Spleen (tissue), 13 donors: ENCODE measurements at places on chromosomes 7 and 10.

DNA sequence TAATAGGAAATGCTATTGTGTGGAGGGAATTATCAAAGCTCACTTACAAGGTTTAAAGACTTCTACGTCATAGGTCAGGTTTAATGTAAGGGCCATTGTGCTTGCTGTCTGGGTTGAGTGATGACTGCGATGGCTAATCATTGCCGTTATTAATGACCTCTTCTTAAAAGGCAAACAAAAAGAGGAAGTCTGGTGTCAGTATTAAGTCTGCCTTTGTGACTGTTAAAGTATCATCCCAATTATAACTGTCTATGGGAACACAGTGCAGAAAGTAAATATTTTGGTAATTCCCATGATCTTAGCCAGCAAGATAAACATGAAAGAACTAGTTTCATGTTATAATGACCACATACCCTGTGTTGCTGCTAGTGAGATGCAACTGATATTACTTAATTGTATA lies 382.4 kb downstream of the BBS9 start:
- no peak for DNase-seq
- no peak overlapping the region for H3K4me3 ChIP-seq
- H3K27ac ChIP-seq: no peak overlapping the region

DNA sequence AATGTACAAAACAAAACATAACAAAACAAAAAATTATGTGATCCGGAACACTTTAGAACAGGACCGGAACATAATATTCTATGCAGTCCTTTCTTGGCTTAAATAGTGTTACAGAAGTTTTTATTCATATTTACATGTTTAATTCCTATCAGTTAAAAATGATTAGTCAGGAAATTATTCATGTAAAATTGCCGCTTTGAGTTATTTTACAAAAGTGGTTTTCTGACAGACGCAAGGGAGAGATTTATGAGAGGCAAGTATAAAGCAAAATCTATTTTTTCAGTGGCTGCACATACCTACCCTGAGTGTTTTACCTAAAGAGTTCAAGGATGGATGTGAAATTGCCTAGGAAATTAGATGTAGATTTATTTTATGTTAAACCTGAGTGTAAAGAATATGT lies 230.7 kb upstream of the DKK1 start:
- H3K36me3 ChIP-seq: no peaks in the 10 kb centered on the region
- no peaks in the 10 kb centered on the region for H3K4me1 ChIP-seq
- H3K4me3 ChIP-seq: no peak overlapping the region
- no peak for DNase-seq
- H3K27ac ChIP-seq: no peak overlapping the region

- no peaks in the 10 kb centered on the region for H3K27me3 ChIP-seq
- H3K4me3 ChIP-seq: no peak overlapping the region
- no peaks in the 10 kb centered on the region for H3K4me1 ChIP-seq
- H3K27ac ChIP-seq: no peak overlapping the region
- DNase-seq: no peak
Measured at GRCh38 chr10:95031656-95032055, 37.6 kb downstream of the CYP2C8 start.

DNA sequence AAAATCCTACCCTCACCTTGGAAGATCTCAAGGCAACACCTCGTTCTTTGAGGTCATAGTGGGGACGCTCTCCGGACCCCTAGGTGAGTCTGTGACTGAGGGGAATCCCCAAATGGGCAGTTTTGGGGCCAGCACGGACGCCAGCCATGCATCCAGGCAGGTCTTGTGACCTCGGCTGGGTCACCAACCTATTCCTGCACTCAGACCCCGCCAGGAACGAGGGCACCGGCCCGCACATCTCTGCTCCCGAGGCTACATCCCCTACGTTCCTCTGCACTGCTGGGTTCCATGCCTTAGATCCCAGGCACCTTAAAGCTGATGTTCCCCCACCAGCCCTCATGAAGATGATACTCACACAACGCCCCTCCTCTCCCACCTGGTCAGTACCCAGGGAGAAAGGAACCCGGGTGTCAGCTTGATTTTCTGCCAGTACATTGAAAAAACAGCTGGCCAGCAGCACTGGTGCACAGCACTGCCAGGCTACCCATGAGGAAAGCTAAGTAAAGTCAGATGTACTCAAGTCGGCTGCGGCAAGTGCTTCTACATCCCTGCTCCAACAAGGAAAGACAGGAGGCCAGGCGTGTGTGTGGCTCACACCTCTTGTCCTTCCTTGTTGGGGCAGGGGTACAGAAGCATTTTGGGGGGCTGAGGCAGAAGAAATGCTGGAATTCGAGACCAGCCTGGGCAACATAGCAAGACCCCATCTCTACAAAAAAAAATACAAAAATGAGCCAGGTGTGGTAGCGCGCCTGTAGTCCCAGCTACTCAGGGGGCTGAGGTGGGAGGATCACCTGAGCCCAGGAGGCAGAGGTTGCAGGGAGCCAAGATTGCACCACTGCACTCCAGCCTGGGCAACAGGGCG lies 48.1 kb downstream of the DIP2C start:
- H3K36me3 ChIP-seq: no peaks in the 10 kb centered on the region
- H3K4me1 ChIP-seq: no peaks in the 10 kb centered on the region
- no peak overlapping the region for H3K4me3 ChIP-seq
- no peak overlapping the region for H3K27ac ChIP-seq
- no peaks in the 10 kb centered on the region for H3K27me3 ChIP-seq

DNA sequence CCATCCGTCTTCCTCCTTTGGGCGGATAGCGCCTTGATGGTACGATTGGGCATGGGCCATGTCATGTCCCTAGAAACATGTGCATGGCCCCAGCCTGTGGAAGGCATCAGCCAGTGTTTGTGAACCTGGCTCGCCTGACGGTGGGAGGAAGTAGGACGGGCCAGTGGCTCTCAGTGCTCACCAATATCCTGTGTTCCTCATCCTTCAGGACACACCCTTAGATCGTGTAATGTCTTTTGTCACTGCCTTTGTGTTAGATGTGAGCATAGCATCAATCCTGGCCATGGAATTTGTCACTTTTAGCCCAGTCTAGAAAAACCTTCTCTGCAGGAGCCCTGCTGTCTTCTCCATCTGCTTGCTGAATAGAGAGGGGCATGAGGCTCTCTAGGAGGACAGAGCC lies 77.6 kb downstream of the PFKFB3 start:
- no peak overlapping the region for H3K4me3 ChIP-seq
- no peaks in the 10 kb centered on the region for H3K27me3 ChIP-seq
- H3K4me1 ChIP-seq: peaks cover 4% of the 10 kb centered on the region
- H3K36me3 ChIP-seq: no peaks in the 10 kb centered on the region
- H3K27ac ChIP-seq: no peak overlapping the region

- peak; percentile 71 for DNase-seq
- H3K27ac ChIP-seq: no peak overlapping the region
- H3K4me1 ChIP-seq: peaks cover 20% of the 10 kb centered on the region
Measured at GRCh38 chr7:2006921-2007381, 225.8 kb downstream of the MAD1L1 start.

DNA sequence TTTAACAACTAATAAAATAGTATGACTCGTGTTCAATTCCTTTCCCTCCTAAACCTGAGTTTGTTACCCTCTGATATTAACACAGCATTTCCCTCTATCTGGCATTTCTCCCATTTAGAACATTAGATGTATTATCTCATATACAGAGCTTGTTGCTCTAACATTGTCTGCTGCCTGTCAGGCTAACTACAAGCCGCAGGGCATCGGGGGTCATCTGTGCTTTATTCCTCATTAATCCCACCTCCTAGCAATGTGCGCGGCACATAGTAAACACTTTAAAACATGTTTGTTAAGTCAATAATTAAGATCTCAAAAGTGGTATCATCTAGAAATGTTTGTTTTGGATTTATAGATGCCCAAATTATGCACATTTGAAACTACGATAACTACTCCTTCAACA lies 52.9 kb upstream of the NEBL start:
- no peaks in the 10 kb centered on the region for H3K27me3 ChIP-seq
- H3K27ac ChIP-seq: no peak overlapping the region
- H3K4me1 ChIP-seq: no peaks in the 10 kb centered on the region
- H3K36me3 ChIP-seq: no peaks in the 10 kb centered on the region
- no peak overlapping the region for H3K4me3 ChIP-seq
- DNase-seq: no peak

GRCh38 chr7:37686556-37687345 lies 3.2 kb downstream of the GPR141 start:
- H3K27me3 ChIP-seq: peaks cover 34% of the 10 kb centered on the region
- peak overlapping the region; percentile 72 for H3K27ac ChIP-seq
- H3K4me1 ChIP-seq: peaks cover 36% of the 10 kb centered on the region
- no peaks in the 10 kb centered on the region for H3K36me3 ChIP-seq
- DNase-seq: no peak

- no peak overlapping the region for H3K4me3 ChIP-seq
- H3K4me1 ChIP-seq: no peaks in the 10 kb centered on the region
- DNase-seq: no peak
- H3K36me3 ChIP-seq: no peaks in the 10 kb centered on the region
Measured at GRCh38 chr7:19284596-19285300, 139.5 kb upstream of the FERD3L start.

- DNase-seq: no peak
- no peak overlapping the region for H3K4me3 ChIP-seq
- no peaks in the 10 kb centered on the region for H3K27me3 ChIP-seq
- H3K4me1 ChIP-seq: no peaks in the 10 kb centered on the region
- no peaks in the 10 kb centered on the region for H3K36me3 ChIP-seq
- H3K27ac ChIP-seq: no peak overlapping the region
Measured at GRCh38 chr7:85695533-85695932, 508.7 kb upstream of the SEMA3D start.

GRCh38 chr7:147878912-147879661 lies 711.5 kb upstream of the C7orf33 start:
- no peak overlapping the region for H3K4me3 ChIP-seq
- no peak overlapping the region for H3K27ac ChIP-seq
- H3K4me1 ChIP-seq: no peaks in the 10 kb centered on the region
- H3K27me3 ChIP-seq: no peaks in the 10 kb centered on the region
- DNase-seq: no peak

GRCh38 chr10:86027346-86027745 lies 339.2 kb downstream of the GRID1 start:
- H3K27ac ChIP-seq: no peak overlapping the region
- H3K4me3 ChIP-seq: no peak overlapping the region
- no peaks in the 10 kb centered on the region for H3K36me3 ChIP-seq
- peaks cover 65% of the 10 kb centered on the region for H3K27me3 ChIP-seq

GRCh38 chr10:119279441-119279840 lies 72.1 kb downstream of the GRK5 start:
- H3K4me3 ChIP-seq: no peak overlapping the region
- H3K27me3 ChIP-seq: no peaks in the 10 kb centered on the region
- H3K27ac ChIP-seq: no peak overlapping the region
- H3K4me1 ChIP-seq: peaks cover 83% of the 10 kb centered on the region

DNA sequence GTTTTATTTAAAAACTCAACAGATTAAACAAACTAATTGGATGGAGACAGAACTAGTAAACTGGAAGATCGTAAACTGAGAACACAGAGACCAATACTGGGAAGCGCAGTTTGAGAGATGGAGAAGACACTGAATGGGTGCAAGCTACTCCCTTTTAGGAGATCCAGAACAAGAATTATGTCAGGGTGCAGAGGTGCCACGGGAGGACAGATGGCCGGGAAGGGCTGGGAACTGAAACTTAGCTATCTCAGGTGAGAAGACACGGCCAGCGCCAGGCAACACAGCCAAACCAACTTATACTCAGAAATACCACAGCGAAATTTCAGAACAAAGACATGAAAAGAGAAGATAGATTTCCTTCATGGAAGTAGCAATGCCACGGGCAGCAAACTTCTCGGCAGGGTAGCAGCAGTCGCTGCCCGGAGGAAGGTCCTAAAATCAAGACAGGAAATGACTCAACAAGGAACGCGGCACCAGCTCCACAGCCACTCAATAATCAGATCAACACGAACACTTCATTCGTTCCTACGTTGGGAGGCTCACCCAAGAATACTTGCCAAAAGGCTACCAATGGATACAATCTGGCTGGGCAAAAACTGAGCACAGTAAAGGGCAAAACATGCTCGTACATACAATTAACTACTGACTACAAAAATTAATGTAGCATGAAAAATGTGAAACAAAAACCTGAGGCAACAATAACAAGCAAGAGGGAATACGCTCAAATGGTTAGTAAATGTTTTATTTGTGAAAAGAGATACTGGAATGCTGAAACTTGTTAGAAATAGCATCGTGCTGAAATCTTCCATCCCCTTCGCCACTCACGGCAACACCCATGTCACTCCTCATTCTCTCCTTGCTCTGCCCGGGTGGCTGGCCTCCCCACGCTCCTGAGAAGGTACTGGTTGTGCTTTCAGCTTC lies 2.2 kb upstream of the LRRC27 start:
- H3K4me1 ChIP-seq: peaks cover 47% of the 10 kb centered on the region
- H3K36me3 ChIP-seq: peaks cover 3% of the 10 kb centered on the region
- DNase-seq: peak; percentile 80
- no peaks in the 10 kb centered on the region for H3K27me3 ChIP-seq
- H3K4me3 ChIP-seq: peak overlapping the region; percentile 84

- peak; percentile 57 for DNase-seq
- no peaks in the 10 kb centered on the region for H3K4me1 ChIP-seq
Measured at GRCh38 chr10:131832056-131832685, 68.6 kb upstream of the PPP2R2D start.

GRCh38 chr7:15764010-15764409 lies 77.5 kb upstream of the MEOX2 start:
- no peak overlapping the region for H3K4me3 ChIP-seq
- no peaks in the 10 kb centered on the region for H3K27me3 ChIP-seq
- H3K4me1 ChIP-seq: no peaks in the 10 kb centered on the region
- no peak overlapping the region for H3K27ac ChIP-seq
- no peak for DNase-seq
- no peaks in the 10 kb centered on the region for H3K36me3 ChIP-seq

DNA sequence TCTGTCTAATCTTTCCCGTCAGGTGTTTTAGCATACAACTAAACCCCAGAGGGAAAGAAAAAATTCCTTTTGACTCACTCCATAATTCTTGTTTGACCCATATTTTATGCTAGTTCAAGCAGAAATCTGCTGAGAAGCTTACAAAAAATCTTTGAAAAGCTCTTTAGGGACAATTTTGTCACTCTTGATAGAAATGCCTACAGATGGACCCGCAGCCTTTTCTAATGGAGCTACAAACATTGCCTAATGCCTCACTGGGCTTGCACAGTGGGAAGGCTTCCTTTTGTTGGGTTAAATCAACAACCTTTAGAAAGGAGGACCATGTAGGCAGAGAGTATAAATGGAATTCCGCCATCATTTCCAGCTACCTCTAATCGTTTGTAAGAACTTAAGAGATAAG lies 344.5 kb downstream of the PCLO start:
- no peaks in the 10 kb centered on the region for H3K4me1 ChIP-seq
- DNase-seq: no peak
- no peak overlapping the region for H3K27ac ChIP-seq
- H3K27me3 ChIP-seq: no peaks in the 10 kb centered on the region
- no peaks in the 10 kb centered on the region for H3K36me3 ChIP-seq
- H3K4me3 ChIP-seq: no peak overlapping the region

GRCh38 chr7:323410-323809 lies 33.4 kb downstream of the FOXL3 start:
- peaks cover 14% of the 10 kb centered on the region for H3K4me1 ChIP-seq
- no peaks in the 10 kb centered on the region for H3K27me3 ChIP-seq
- H3K36me3 ChIP-seq: no peaks in the 10 kb centered on the region
- peak; percentile 13 for DNase-seq
- H3K27ac ChIP-seq: no peak overlapping the region
